ENCODE measurements at places on chromosomes 3 and 15.
A peak's percentile ranks its signal among the peaks of the same experiment; 100 is the strongest.

GRCh38 chr3:159480046-159480445 lies 508.6 kb upstream of the IL12A start:
- peak; percentile 21 for DNase-seq

DNA sequence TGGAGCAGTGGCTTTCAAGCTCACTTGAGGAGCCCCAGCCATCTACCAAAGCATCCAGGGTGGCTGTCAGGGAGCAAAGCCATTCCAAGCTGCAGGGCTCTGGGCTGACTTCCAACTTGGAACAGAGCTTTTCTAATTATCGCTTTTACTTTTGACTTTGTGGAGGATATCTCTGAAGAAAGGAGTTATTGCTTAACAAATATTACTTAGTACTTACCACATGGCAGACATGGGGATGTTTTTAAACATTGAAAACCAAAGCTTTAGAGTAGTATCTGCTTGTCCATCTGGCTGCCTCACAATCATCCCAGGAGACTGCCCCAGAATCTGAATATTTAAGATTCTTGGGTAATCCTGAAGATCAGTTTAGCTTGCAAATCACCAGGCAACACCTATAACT lies 8.9 kb downstream of the TAGLN3 start:
- no peak for DNase-seq

- peak; percentile 73 for DNase-seq
These were observed 6.5 kb upstream of the ALDH1A3 start for GRCh38 chr15:100873029-100873677.

GRCh38 chr3:179098388-179099077 lies 26.9 kb upstream of the ZMAT3 start:
- DNase-seq, result peak; percentile 79

- no peak for DNase-seq
These were observed 1.1 kb upstream of the CDC25A start for GRCh38 chr3:48189321-48189720.

DNA sequence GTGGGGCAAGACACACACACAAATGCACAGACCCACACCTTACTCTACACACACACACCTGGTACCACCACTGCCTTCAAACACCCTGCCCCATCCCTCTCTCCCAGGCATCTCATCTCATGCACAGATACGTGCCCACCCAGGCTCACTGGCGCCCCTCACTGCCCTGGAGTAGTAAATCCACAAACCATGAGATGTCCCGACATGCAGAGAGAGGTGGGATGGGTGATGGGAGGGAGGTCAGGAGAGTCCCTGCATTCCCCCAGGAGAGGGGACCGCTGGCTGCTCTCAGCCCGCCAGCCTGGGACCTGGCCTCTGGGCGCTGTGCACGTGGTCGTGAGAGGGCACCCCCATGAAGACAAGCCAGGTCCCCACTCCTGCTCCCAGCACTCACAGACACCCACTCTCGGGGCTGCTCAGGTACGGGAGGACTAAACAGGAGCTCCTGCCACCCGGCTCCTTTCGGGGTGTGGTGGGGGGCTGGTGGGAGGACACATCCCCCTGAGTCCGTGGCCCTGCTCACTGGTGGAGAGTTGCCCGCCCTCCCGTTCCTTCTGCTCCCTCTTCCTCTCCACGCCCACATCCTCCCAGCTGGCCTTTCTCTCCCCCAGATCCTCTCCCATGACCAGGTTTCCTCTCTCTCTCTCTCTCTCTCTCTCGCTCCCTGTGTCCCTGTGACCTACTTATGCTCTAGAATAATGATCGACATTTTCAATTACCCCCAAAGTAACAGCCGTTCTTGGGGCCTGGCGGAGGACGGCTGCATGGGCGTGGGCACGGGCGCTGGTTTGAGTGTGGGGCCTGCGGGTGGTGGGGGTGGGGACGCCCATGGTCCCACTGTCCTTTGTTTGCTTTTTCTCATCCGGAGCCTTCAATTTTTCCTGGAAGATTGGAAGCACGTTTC lies 18.9 kb upstream of the CSPG4 start:
- peak; percentile 28 for DNase-seq

- no peak for DNase-seq
These were observed 85.3 kb downstream of the SEMA5B start for GRCh38 chr3:122942239-122942638.

DNA sequence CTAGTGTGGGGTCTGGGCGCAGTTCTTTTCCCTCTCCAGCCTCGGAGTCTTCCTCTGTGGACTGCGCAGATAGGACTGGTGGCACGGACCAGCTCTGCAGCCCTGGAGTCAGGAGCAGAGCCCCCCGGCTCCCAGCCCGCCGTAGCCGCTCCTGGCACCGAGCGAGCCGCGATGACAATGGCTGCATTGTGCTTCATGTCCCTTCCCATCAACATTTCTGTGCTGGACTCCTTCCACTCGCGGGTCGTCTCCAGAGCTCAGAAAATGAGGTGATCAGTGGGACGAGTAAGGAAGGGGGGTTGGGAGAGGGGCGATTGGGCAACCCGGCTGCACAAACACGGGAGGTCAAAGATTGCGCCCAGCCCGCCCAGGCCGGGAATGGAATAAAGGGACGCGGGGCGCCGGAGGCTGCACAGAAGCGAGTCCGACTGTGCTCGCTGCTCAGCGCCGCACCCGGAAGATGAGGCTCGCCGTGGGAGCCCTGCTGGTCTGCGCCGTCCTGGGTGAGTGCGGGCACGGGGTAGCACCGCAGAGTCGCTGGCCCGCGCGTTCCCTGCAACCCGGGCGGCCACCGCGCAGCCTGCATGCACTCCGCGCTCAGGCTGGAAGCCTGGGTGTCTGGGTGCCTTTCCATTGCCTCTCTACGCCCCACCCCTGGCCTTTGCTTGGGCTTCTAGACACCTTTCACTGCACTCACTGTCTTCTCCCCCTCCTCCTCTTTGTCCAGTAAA lies at the start of gene TF:
Gene TF, plus strand, starts transcription at position 413 of the 731 bp plus-strand sequence. Its CDS starts 48 bp downstream, at position 461.
- no peak for DNase-seq

DNA sequence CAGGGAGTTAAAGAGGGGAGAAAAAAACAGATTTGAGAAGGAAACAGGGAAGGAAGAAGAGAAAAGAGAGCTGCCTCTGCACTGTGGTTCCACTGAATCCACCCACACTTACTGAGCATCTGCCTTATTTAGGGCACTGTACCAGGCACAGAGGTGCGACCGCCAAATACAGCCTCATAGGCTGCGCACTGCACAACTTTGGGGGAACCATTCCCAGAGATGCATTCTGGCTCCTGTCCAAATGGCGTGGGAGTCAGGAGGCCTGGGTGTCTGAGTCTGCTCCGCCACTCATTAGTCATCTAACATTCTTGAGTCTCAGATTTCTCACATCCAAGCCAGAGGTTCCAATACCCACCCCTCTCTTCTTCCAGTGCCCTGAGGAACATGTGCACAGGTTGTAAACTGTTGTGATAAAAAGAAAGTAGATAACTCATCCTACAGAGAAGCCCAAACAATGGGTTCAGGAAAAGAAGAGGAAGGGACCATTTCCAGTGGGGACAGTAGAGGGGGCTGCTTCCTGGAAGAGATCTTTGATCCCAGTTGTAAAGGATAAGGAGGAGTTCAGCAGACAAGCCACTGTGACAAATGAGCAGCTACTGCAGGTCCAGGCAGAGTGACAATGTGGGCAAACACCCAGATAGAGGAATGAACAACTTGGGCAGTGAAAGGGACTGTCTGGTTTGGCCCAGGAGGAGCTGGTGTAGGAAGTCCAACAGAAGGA lies 254.6 kb downstream of the UACA start:
- peak; percentile 83 for DNase-seq

DNA sequence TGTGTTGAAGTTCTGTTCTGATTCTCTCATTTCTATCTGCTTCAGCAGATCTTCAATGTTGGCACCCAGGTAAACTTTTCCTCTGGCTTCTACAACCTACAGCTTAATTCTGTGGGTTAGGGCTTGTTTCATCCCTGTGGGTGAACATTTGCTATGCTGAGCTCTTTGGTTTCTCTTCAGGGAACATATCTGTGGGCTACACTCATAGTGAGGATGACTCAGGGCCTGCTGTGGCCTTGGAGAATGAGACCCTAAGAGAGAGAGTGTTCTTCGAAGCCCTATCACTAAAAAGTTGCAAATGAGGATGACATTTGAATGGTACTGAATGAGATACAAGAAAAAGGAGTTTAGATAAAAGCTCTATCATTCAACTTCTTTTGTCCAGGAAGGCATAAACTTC lies 346.2 kb upstream of the CBLB start:
- no peak for DNase-seq

GRCh38 chr15:99492716-99493115 lies 73.1 kb upstream of the MEF2A start:
- no peak for DNase-seq

DNA sequence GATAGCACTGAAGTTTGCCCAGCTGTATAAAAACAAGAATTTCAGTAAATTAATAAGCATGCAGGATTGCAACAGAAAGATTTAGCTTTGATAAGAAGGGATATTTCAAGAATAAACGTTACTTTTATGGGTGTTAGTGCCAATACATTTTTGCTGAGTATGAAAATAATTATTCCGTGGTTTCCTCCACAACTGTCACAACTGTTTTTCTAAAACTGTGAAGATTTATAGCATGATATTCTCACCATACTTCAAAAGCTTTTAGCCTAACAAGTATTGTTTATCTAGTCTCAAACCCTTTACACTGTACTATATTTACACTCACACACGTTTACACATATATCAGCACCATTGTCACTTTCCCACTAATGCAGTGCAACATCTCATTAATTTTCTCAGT lies 200.5 kb downstream of the TPRG1 start:
- DNase-seq, result no peak

DNA sequence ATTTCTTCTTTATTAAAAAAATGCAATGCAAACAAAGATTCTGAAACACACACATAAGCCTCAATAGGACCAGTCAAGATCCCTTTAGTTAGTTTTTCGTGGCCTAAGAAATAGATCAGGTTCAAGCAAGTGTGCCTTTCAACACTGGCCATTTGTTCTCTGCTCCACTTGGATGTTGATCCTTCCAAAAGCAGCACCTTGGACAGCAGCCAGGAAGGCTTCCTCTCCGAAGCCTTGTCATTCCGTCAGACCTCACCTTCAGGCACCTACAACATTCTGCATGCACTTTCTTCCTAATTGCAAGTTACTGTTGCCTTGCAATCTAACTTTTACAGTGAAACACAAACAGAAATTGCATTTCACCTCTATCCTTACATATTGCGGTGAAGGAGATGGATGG lies 155.9 kb upstream of the FEZF2 start:
- peak; percentile 27 for DNase-seq

DNA sequence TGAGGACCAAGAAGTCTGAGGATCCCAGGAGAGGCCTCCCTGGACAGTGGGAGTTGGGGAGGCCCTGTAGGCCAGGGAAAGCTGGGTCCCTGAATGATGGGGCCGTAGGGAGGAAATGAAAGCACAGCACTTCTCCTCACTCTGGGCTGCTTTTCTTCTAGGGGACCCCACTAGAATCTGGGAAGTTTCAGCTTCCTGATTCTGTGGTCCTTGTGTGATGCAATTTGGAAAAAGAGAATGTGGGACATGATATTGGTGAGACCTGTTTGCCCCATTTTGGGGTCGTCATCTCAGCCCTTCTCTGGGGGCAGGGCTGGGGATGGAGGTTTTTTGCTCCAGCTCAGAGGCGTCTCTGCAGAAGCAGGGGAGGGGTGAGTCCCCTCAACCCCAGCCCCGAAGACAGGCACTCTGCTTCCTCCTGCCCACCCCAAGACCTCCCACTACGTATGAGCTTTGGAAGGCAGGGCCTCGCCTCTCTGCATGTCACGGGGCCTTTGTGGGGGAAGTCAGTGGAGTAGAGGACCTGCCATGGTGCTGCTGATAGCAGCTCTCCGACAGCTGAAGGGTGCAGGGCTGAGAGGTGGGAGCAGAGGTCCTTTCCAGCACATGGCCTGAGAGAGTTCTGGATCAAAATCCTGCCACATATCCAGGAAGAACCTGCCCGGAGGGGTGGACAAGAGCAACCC lies 1.5 kb upstream of the SNX22 start:
- no peak for DNase-seq

DNA sequence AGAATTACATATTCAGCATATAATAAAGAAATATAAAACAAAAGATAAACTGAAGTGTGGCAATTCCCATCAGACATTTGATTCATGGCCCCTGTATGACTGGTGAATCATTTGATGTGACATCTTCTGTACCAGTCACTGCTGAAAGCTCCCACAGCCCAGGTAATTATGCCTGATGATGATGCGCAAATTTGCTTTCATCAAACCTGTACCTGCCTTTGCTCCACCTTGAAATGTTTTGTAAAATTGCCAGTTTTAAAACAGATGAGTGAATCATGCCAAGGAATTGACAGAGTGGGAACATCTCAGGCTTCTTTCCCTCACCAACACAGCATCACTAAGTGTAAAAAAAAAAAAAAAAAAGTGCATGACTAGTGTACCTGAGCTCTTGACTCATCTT lies 66.5 kb upstream of the EIF1B start:
- no peak for DNase-seq

DNA sequence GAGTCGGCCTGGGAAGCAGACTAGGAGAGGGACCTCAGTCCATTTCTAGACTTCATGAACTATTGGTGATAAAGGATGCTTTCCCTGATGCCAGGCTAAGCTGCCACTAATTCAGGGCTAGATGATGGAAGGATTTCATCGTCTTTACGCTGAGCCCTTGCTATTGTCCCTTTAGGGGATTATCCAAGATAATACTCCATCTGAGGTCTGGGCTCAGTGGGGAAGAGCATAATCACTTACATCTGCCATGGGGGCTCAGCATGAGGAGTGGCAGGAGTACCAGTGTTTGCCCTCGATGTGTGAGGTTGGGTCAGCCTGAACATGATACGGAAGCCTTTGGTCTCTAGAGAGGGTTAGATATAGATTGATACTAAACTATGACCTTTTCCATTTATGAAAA lies 47.3 kb downstream of the PTPRG start:
- no peak for DNase-seq

- no peak for DNase-seq
These were observed 187.8 kb downstream of the TLE3 start for GRCh38 chr15:69909719-69910444.

DNA sequence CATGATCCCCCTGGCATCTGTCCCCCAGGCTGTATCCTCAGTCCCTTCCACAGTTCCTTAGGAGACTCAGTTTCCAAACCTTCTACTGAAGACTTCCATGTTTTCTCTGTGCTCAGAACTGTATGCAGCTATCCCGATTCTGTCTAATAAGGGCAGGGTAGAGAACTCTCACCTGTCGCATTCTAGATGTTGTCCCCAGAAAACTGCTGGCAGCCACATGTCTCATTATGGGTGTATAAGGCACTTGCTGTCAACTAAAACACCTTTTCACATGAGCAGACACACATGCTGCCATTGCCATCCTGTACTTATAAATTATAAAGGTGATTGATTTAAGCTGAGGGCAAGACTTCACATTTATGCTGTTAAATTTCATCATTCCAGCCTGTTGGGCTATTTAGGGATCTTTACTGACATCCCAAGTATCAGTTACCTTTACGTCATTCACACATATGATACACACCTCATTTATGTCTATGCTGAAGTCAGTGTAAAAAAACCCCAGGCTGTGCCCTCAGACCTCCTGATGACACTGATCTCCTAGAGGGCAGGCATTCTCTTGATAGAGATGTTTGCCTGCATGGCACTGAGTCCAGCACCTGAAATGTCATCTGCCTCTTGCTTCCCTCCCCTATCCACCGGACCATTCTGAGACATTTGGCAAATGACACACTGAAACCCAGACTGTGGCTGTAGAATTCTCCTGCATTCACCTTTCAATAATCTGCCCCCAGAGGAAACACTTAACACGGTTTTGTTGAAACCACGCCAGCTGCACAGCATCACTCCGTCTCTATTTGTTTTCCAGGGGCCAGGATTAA lies 35.8 kb downstream of the BTD start:
- no peak for DNase-seq
